ENCODE measurements at places on chromosomes 16 and 17.

- DNase-seq: peak; percentile 68
Observed at GRCh38 chr17:31492880-31493655, 101.6 kb downstream of the RAB11FIP4 start.

- no peak for DNase-seq
Observed at GRCh38 chr17:70345061-70345460, 175.7 kb downstream of the KCNJ2 start.

DNA sequence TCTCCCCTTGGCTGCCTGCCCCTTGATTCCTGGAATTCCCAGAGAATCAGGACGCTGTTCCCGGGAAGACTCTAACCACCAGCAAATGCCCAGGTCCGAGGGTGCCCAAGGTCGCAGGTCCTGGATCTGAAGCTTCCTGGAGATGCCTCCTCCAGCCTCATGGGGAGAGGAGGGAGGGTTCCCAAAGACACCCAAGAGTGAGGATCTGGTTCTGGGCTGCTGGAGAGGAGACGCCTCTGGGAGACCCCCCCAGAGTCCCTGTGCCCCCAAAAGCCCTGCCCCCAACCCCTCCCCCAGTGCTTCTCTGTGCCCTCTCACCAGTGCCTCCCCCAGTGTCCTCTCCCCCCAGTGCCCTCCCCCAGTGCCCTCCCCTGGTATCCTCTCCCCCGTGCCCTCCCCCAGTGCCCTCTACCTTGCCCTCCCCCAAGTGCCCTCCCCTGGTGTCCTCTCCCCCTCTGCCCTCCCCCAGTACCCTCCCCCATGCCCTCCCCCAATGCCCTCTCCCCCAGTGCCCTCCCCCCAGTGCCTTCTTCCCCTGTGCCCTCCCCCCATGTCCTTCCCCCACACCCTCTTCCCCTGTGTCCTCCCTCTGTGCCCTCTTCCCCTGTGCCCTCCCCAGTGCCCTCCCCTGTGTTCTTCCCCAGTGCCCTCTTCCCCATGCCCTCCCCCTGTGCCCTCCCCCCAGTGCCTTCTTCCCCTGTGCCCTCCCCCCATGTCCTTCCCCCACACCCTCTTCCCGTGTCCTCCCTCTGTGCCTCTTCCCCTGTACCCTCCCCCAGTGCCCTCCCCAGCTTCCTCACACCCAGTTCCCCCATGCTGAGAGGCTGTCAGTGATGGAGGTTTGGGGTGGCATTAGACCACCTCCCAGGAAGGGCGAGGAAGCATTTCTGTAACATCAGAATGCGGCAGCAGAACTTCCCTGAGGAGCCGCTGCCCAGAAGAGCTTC lies 6.3 kb upstream of the SECTM1 start:
- no peak for DNase-seq

- DNase-seq: no peak
Observed at GRCh38 chr16:87305505-87306391, 11.4 kb downstream of the C16orf95 start.

GRCh38 chr16:85395207-85395912 lies 217.8 kb upstream of the GSE1 start:
- no peak for DNase-seq

GRCh38 chr16:78137782-78138616 lies 38.5 kb downstream of the WWOX start:
- DNase-seq: no peak

DNA sequence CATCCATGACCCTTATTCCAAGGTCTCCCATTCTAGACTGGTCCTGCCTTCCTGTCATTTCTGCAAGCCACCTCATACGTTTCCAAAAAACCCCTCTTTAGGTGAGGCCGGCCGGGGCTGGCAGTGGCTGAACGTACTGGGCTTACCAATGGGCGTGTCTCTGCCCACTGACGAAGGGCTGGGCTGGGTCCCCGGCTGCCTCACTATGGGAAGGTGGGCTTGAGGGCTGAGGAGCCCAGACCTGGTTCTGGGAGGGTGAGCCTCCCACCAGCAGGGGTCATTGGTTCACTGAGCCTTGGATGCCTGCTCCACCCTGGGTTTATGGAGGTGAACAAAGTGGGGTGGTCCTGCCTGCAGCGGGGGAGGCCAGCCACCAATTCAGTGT lies 19.9 kb downstream of the KDM8 start:
- no peak for DNase-seq

DNA sequence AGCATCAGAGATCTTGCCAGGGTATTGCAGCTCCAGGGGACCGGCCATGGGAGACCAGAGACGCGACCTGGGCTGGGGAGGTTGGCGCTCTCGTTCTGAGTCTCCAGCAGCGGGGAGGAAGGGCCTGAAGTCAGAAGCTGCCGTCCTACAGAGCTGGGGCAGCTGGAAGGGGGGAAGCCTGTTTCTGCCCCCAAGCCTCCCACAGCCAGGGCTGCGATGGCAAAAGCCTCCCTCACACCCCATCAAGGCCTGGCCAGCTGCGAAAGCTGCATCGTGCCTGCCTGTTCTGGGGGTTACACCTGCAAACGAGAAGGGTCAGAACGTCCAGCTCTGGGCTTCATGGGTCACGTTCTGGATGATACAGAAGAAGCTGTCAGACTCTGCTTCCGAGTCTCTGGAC lies 26.1 kb downstream of the MAPK8IP3 start:
- no peak for DNase-seq

GRCh38 chr16:27549464-27549745 lies 308 bp downstream of the GTF3C1 start:
- peak; percentile 4 for DNase-seq

DNA sequence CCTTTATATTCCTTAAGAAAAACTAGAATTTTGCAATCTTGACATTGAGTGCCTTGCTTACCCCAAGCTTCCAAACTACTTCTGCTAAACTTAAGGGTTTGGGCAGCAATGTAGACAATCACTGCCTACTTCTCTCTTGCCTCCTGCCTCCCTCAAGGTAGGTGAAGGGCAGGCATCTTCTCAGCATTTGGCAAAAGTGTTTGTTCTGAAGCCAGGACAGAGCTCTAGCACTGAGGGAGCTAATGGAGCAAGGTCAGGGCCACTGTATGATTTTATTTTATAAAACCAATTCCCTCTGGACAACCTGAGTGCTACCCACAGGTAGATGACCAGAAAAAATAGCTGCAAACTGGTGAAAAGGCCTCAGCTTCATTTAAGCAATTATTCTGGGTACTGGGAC lies 111.8 kb downstream of the IRX3 start:
- no peak for DNase-seq

DNA sequence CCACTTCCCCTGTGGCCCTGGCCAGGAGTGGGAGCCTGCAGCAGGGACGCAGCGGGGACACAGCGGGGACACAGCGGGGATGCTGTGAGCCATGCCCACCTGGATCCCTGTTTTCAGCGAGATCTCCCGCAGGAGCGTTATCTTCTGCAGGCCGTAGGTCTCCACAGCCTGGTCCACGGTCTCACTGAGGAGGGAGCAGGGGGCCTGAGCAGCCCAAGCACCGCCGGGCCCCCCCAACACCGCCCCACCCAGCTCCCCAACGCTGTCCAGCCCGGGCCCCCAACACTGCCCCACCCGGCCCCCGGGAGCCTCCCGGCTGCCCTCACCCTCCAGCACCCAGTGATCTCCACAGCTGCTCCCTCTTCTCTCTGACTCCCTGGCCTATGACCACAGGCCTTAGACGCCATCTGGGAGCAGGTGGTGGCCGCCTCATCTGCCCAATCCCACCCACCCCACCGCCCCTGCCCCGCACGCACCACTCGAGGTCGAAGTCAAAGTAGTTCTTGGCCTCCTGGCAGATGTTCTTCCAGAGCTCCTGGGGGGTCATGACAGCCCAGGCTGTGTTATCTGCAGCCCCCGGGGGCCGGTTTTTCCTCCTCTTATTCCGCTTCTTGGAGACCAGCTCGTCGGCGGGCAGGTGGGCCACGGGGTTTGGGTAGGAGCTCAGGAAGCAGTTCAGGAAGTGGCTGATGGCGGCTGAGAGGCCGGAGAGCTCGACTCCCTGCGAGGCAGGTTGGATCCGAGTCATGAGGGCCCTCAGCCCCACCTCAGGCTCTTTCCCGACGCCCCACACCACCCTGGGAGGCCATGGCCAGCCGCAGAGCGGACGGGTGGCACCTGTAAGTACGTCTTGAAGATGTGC lies 17.0 kb downstream of the CLUH start:
- no peak for DNase-seq

DNA sequence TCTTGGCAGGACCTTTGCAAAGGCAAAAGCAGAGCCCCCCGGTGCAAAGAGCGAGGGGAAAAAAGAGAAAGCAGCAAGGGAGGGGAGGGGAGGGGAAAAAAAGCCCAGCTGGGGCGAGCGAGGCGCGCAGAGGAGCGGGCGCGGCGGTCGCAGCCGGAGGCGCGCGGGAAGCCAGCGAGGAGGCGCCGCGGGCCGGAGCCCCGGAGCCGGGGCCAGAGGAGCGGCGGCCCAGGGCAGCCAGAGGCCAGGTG lies 129 bp downstream of the IRX5 start:
- DNase-seq: no peak

- peak; percentile 54 for DNase-seq
Observed at GRCh38 chr17:39209317-39210092, 9.4 kb downstream of the RPL19 start.

GRCh38 chr17:40373324-40373723 lies 8.8 kb upstream of the GJD3 start:
- no peak for DNase-seq

GRCh38 chr17:77117415-77117814 lies 23.4 kb upstream of the SEC14L1 start:
- no peak for DNase-seq

DNA sequence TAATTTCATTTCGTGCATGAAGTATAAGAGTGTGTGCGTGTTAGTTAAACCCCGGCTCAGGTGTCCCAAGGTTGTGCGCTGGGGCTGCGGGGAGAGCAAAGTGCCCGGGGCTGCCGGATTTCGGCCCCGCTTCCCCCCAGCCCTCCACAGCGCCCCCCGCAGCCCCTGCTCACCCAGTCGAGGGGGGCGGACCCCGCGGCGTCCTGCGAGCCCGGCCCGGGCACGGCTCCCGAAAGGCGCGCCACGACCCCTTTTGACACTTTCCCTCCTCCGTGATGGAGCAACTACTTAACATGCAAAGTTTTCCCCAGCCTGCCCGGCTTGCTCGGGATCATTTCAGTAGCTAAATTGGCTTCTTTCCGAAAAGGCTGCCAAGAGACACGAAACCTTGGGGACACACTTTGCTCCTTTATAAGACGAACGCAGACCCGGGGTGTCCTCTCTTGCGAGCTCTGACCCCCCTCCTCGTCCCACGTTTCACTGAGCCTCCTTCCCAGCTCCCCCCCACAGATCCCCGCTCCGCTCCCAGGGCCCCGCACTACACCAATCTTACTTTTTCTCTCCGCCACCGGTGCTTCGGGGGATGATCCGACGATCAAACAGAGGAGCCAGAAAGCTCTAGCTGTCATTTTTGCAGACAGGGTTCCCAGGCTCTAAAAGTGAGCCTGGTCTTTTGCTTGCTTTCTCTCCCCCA lies 552 bp downstream of the C17orf58 start:
- no peak for DNase-seq

DNA sequence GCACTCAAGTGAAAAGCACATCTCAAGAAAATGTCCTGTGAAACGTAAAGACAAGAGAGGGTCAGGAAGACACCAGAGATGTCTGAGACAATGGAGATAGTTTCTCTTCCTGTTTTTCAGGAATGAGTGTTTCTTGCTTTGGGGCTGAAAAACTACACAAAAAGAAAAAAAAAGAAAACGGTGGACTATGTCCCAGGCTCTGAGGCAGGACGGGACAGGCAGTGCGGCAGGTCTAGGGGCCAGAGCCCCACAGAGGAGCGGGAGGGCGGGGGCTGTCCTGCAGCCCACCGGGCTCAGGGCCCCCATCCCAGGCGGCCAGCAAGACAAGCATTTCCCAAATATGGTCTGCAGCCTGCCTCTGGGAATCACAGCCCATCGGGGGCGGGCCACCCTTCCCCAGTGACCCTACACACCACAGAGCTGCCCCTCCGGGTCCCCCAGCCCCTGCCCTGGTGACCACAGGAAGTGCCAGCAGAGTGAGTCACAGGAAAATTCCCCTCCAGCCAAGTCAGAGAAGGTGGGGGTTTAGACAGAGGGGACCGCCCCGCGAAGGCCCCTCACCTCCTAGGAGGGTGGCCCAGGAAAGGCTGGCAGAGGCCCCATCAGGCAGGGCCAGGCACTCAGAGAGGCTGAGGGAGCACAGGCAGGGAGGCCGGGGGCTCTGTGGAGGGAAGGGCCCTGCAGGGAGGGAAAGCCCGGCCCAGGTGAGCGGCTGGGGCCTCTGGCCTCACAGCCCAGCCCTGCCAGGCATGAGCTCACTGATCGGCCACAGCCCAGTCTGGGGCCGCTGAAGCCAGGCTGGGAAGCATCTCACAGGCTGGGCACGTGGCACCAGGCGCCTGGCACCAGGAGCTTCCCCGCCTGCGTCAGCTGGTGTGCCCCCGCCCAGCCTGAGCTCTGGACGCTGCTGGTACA lies 6.3 kb downstream of the BCAR1 start:
- DNase-seq: peak; percentile 57

DNA sequence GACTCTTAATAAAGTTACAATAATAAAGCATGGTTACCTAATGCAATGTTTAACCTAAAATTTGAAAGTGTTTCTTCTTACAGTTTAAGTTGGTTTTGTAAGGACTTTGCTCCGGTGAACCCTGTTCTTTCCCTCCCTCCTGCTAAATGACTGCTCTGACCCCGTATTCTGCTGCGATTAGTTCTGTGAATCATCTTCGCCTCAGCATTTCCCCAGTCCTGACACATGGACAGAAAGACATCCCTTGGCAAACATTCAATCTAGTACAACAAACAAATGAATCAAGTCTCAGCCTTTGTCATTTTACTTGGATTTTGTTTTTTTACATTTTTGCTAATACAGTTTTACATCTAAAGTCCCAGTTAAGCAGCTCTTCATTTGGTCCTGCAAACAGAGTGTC lies 15.4 kb downstream of the KCNJ2 start:
- no peak for DNase-seq

DNA sequence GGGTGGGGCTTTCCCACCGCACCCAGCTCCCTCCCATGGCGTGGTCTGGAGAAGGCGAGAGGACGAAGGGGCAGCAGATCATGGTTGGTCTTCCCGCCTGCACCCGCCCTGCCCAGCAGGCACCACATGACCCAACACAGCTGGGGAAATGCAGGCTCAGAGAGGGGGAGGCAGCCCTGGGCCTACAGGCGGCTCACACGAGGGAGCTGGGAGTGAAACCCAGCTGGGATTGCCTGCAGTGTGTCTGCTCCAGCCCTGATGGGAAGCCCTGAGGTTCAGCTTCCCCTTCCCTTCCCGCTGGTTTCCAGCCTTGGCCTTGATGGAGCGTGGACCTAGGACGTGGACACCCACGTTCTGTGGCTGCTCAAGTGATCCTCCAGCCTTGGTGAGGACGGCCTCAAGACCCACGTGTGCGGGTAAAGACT lies 20.0 kb upstream of the PABPN1L start:
- DNase-seq: no peak

- DNase-seq: peak; percentile 2
Observed at GRCh38 chr17:55872374-55872773, 121.5 kb downstream of the PCTP start.

Measured in GM06990 (cell line).